ENCODE measurements at places on chromosomes 13 and 19.
A peak's percentile ranks its signal among the peaks of the same experiment; 100 is the strongest.

DNA sequence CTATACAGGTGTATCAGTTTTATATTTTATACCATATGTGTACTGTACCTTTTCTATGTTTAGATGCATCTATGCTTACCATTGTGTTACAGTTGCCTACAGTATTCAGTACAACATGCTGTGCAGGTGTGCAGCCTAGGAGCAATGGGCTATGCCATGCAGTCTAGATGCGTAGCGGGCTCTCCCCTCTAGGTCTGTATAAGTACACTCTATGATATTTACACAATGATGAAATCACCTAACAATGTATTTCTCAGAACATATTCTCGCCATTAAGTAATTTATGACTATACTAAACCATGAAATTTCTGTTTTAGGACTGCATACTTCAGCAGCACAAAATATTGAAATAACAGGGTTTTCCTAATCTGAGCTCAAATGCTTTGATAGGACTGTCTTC lies 179.6 kb downstream of the RFC3 start:
- no peak for DNase-seq

DNA sequence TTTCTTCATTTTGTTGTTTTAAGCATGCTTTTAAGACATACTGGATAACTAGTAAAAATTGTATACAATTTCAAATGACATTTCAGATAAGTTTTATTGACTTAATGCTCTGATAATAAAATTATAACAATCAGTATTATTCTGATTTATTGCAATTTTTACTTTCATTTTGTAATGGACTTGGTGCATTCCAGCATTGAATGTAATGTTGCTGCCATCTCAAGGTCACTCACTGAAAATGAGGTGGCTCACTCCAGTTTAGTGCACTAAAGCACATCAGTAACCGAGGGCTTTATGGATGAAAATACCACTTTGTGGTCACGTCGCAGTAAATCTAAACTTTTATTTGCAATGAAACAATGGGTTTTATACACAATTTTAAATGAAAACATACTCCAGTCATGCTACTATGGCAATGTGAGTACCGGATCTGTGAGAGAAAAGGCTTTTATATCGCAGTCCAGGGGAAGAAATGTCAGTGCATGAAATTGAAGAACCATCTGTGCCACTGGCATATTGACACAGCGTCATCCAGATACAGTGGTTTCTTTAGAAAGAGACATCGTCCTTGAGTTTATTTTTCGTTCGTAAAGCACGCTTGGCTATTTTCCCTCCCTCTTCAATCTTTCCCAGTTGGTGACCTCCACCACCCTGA lies 20.7 kb upstream of the ZNF507 start:
- no peak for DNase-seq

GRCh38 chr13:47611664-47612288 lies 389.3 kb downstream of the SUCLA2 start:
- peak; percentile 62 for DNase-seq

GRCh38 chr19:37114001-37114400 lies 35.8 kb downstream of the ZNF420 start:
- DNase-seq: no peak

DNA sequence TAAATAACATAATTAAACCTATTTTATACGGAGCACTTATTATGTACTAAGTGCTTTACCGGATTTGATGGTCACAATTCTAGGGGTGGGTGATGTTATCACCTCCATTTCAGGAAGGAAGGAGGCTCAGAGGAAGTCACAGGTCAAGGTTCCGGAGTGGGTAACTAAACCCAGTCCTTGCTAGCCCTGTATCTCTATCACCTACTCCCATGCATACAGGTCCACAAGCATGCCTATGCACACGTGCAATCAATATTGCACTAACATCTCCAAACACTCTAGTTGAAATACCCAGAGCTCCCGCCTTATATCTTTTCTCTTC lies 17.8 kb upstream of the FOSB start:
- no peak for DNase-seq

- DNase-seq: no peak
These were observed 410.7 kb downstream of the MZT1 start for GRCh38 chr13:72316716-72317115.

GRCh38 chr13:29452773-29453616 lies 142.5 kb downstream of the SLC7A1 start:
- DNase-seq: no peak

DNA sequence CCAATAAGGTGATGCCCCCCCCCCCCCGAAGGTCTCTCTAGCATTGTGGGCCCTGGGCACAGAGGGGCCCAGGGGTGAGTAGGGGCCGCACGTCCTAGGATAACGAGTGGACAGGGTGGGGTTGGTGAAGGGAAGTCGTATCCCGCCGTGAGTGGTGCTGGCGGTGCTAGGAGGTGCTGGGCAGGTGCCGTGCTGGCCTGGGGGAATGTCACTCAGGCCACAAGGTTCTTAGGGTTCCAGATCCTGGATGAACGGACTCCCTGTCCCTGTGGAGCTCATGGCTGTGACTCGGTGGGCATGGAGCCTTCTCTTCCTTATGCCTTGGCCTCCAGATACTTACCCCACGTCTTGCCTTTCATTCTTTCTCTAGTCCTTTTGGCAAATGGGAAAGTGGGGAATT lies 157.4 kb upstream of the SOX1 start:
- no peak for DNase-seq

GRCh38 chr19:33406521-33407139 lies 33.1 kb downstream of the CEBPG start:
- DNase-seq: no peak

DNA sequence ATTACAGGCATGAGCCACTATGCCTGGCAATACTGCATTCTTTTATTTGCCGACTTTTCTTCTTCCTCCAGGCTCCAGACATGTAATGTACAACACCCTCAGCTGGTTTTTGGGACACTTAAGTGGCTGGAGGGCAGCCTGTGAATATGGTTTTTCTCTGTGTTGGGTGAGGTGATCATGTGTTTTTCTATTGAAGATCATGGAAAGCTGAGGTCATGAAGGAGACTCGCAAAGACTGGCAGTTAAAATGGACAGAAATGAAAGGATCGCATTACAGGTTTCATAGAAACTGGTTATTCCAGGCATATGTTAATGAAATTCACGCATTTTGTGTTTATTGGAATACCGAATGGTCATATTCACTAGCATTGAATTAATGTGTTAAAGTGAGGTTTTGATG lies 85.2 kb upstream of the RNF113B start:
- no peak for DNase-seq

DNA sequence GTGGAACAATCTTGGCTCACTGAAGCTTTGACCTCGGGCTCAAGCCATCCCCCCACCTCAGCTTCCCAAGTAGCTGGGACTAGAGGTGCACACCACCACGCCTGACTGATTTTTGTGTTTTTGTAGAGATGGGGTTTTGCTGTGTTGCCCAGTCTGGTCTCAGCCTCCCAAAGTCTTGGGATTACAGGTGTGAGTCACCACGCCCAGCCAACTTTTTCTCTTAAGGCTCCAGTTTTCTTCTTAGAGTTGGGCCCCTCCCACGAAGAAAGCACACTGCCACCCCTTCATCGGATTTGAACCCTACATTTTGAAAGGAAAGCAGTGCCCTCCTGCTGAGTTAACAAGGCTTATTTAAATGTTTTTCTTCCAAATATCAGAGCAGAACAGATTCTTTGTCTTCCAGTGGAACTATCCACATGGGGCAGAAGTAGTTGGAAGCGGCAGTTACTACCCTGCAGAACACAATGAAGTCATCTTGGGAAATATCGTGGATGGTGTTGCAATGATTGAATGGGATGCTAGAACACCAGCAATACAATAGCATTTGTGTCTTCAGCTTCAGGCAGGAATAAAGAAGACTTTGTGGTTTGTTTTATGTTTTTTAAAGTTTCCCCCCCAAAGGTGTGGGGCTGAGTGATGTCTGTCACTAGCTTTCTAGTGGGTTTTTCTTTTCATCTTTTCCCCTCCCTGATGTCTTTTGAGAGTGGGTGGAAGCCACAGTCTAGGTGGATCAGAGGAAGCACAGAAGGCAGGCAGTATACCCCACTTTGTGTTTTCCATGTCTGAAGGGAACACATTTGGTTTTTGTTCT lies 8.9 kb downstream of the ACTN4 start:
- DNase-seq: peak; percentile 54

GRCh38 chr13:48731957-48732569 lies 78.3 kb downstream of the CYSLTR2 start:
- DNase-seq: no peak

GRCh38 chr13:39148513-39148961 lies 110.3 kb downstream of the NHLRC3 start:
- peak; percentile 90 for DNase-seq

- DNase-seq: no peak
These were observed 112.8 kb upstream of the GJB6 start for GRCh38 chr13:20344836-20345490.

- DNase-seq: no peak
These were observed 50.0 kb upstream of the TMTC4 start for GRCh38 chr13:100724568-100724967.

- DNase-seq: no peak
These were observed 720 bp upstream of the HNRNPL start for GRCh38 chr19:38850436-38850975.

All from astrocyte (in vitro differentiated cells and primary cell).